ENCODE measurements at places on chromosomes 12 and 14. TPM values are rescaled to one million over a fixed set of nuclear protein-coding genes. Genes with fewer than 3 reads are reported as not detected.

Gene SDSL
- 0.20 TPM for total RNA-seq

Gene ISM2
- total RNA-seq: not detected

Gene TMBIM4
- 91.8 TPM for total RNA-seq

Gene SIX1
- not detected for total RNA-seq

Gene GPR65
- 13.7 TPM for total RNA-seq

All from activated B cell treated with CpG ODN at 0.5 μM for 24 hours (primary cell).